ENCODE measurements at places on chromosomes 2 and 18.

DNA sequence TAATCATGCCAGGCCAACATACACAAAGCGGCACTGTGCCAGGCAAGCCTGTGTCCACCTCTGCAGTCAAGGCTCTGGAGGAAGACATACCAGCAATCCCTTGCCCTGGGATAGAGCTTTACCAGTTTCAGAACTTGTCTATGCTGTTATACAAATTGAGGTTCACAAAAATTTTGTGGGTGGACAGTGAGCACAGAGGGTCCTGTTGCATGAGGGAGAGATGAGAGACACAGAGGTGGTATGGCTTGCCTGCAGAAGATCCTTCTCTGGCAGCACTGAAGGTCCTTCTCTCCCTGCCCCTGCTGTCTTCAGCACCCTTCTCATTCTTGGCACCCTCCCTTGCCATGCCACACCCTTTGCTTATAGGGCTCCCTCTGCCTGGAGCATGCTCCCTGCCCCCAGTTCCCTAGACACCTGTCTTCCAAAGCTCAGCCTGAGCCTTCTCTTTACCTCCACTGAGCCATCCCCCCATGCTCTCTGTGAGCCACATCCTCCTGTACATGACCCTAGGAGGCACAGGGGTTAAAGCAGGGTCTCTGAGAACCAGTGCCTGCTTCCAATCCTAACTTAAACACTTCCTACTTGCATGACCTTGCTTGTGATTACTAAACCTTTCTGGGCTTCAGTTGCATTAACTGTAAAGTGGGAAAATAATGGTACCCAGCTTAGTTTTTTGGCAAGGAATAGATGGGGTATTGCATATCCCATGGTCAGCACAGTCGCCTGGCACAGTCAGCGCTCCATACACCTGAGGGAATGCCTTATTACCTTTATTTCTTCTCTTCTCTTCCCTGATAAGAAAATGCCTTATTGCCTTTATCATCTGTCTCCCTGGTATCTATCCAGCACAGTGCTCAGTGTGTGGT, 857 bp downstream of the FABP1 start:
- DNase-seq: no peak

GRCh38 chr2:7826656-7827055, 855.2 kb upstream of the ID2 start:
- DNase-seq: no peak

DNA sequence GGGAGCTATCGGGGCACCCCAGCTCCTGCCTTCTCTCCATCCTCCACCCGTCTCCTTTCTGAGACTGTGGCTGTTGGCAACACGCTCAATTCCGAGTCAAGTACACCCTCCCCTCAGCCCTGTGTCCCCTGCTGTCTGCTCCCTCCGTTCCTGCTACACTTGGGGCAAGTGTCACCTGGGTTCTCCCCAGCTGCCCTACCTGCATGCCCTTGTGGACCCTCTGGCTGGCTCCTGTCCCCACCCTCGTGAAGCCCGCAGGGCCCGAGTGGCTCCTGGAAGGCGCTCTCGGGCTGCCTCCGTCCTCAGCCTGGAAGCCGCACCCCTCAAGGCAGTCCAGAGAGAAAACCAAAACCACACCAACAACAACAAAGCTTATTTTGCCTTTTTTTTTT, 33.9 kb downstream of the PDIA6 start:
- DNase-seq: no peak

DNA sequence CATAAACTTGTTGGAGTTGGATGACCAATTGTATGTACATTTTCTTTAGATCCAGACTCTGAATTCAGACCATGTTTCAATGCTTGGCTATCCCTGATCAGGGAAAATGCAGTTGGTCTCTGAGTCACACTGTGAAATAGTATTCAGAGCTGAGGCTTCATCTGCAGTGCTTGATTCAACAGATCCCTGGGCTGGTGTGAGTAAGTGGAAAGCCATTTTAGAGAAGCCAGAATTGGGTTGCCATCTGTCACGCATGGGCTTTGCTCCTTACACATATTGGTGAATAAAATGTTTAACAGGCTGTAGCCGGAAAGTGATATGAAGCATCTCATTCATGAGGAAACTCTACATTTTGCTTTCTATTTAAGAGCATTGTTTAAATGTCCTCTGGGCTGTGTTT, 50.0 kb upstream of the ACYP2 start:
- no peak for DNase-seq

- no peak for DNase-seq
Observed at GRCh38 chr2:211994806-211995205, 543.8 kb downstream of the ERBB4 start.

DNA sequence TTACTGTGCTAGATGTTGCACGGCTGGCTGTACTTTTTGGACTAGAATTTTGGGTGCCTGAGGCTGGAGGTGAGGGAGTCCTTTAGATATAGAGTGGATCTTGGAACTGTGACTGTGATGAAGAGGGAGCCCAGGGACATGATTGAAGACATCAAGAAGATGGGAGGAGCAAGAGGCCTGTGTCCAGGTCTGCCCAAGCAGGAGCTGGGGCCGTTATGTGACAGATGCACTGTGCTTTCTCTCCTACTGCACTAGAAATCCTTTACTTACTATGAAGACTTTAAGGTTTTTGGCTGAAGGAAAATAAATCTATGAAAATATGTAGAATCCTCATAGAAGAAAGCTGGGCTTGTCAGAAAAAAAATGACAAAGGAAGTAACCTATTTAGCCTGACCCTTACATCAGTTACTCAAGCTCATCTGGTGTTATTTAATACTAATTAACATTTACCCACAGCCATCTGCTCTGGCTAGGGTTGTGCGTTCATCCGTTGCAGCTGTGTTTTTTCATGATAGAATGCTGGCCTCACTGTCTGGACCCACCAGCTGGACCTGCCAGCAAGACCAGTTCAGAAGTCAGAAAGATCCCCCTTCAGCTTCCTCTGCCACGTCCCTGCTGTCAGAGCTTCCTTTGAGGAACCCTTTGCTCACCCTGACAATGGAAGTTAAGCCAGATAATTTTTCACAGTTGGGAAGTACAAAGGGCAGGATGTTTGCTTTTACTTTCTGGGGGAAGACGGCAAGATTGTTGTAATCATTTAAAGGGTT, 16.7 kb downstream of the TSN start:
- no peak for DNase-seq

DNA sequence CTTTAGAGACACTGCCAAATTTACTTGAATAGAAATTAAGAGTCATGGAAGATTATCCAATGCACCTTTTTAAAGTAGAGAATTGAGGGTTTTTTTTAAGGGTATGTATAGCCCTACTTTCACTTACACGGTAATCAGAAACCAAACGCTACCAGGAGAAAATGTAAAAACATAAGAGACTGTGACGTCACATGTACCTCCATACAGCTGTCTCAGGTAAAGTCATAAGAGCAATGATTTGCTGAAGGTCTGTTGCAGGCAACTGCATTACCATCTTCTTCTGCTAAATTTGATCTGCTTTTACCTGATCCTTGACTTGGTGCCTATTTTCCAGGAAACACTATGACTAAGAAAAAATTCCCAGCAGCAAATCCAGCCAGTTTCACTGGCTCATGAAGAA, 478.5 kb upstream of the DDX18 start:
- DNase-seq: no peak

GRCh38 chr2:131092458-131093005, 728 bp downstream of the FAM168B start:
- no peak for DNase-seq

DNA sequence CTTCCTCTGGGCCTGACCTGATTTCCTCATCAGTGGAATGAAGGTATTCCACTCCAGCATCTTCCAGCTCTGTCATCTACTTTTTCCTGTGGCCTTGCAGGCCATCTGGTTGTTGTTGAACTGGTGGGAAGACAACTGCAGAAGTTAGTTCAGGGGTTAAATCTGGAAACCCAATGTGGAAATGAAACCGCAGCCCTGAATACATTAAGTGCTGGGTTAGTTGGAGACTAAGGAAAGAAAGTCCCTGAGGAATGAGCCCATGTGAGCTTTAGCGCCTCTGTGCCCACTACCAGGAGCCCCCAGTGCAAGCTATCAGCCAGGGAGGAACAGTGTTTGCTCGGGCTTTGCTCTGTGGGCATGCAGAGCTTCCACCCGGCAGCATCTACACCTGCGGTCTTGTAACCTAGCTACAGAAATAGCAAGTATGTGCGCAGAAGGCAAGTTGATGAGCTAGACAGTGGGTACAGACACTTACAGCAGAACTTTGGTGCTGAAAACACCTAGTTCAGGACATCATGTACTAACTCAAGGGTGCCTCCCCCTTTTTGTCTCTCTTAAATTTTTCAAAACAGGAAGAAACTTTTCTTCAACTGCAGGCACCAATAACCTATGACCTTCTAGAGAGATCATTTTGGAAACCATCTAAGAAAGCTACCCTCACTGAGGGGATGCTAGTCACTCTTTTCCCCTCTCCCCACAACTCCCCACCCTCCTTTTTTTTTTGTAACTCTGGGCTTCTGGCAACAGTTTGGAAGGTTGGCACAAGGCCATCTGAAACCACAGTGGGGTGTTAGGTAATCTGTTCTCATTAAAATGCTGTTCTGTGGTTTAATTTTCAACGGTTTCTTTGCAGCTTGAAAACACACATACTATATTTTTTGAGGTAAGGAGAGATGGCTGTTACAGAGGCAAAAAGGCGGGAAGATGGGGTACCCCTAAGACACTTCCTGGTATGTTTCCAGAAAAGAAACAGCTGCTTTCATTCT, 18.3 kb upstream of the CXCR4 start:
- peak; percentile 76 for DNase-seq

DNA sequence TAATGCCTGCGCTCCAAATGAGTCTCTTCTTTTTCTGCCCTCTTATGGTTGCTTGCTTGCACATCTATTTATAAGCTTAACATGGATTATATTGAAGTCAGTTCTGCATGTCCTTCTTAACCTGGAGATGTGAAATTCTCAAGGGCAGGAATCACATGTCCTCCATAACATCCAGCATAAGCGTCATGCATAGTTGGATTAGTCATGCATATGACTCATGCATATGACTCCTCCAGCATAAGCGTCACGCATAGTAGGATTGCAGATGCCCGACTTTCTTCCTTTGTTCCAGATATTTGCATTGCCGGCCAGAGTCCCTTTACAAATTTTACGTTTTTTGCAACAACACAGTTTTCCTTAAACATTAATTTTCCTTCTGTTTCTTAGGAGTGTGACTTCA, 308.6 kb downstream of the TGIF1 start:
- no peak for DNase-seq

DNA sequence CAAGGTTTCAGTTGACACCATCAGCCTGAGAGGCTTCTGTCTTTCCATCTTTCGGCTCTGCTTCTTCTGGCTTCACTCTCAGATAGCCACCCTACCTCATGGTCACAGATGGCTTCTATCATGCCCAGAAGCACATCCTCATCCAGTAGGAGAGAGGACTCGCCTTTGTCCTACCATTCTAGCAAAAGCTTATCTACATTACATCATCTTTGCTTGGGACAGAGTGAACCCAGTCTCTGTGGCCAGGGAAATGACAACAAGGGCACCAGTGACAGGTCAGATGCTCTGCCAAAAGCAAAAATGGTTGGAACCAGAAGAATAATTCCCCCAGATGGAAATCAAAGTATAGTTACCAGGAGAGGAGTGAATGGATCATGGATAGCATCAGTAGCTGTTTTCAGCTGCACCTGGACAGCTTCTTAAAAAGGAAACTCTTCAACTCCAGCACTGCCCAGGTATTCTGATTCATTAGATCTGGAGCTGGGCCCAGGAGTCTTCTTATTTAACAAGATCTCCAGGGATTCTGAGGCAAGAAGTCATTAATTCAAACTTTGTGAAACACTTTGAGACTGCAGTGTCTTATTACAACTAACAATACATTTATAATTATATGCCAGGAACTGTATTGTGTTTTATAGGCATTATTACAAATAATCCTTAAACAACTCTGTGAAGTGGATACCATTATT, 257.7 kb upstream of the UBE2E3 start:
- no peak for DNase-seq

DNA sequence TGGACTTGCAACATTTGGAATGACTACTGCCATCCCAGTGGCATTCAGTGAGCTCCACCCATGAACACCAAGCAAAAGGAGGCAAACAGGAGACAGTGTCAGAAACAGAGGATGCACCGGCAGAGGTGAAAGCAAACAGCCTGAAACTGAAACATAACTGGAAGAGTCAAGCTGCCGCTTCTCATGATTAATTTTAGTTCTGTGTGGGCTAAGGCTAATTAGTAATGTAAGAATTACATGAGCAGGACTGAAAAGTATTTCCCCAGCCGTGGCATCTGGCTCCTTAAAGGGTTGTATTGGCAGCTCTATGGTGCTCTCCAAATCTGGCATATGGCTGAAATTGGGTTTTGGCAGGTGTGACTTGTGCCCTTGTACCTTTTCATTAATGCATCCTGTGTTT, 1108.1 kb downstream of the TSN start:
- no peak for DNase-seq

DNA sequence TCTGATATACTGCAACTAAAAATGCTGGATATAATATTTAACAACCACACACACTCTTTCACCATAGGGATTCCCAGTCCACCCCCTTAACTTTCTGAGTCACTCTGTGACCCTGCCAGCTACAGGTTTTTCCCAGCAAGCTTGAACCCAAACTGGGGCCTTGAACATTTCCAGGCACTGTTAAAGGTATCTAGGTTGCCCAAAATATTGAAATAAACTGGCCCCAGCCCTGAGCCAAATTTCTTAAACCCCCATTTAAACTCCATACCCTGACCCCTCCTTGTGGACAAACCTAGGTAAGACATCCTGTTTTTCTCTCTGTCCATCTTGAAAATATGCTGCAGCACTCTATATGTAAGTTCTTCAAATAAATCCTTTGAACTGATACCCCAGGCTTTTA, 19.7 kb upstream of the DCTN1 start:
- DNase-seq: no peak

- DNase-seq: no peak
Observed at GRCh38 chr2:212294816-212295215, 243.8 kb downstream of the ERBB4 start.

DNA sequence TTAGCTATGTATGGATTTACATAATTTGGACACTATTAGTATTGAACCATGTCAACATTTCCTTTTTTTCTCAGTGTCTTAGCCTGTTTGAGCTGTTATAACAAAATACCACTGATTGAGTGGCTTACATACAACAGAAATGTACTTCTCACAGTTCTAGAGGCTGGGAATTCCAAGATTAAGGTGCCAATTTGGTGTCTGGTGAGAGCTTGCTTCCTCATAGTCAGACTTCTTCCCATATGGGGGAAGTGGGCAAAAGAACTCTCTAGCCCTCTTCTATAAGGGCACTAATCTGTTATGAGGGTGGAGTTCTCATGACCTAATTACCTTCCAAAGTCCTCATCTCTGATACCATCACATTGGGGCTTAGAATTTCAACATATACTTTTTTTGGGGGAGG, 12.6 kb downstream of the ZNF804A start:
- DNase-seq: no peak
